ENCODE measurements at places on chromosomes 7 and 10. TPM values are rescaled to one million over a fixed set of nuclear protein-coding genes. Genes with fewer than 3 reads are reported as not detected.

The ARID5B gene
- total RNA-seq, result 56.7 TPM

The AGAP6 gene
- total RNA-seq, result 17.1 TPM

The GLI3 gene
- not detected for total RNA-seq

The NPC1L1 gene
- not detected for total RNA-seq

The HOXA7 gene
- total RNA-seq, result 1.2 TPM

The RNF32 gene
- total RNA-seq, result 3.6 TPM

The HECW1 gene
- total RNA-seq, result 2.0 TPM

The TMEM184A gene
- not detected for total RNA-seq

The RBAK gene
- total RNA-seq, result 16.0 TPM

The PNLIPRP1 gene
- total RNA-seq, result not detected

The UNC5B gene
- not detected for total RNA-seq

The VAX1 gene
- not detected for total RNA-seq

The CDHR1 gene
- total RNA-seq, result not detected

The MSMB gene
- not detected for total RNA-seq

The KAT6B gene
- total RNA-seq, result 31.4 TPM

The TMEM130 gene
- 0.57 TPM for total RNA-seq

The WNT2 gene
- total RNA-seq, result not detected

The LRRC17 gene
- not detected for total RNA-seq

The NUP205 gene
- total RNA-seq, result 132 TPM

The KCNIP2 gene
- 4.3 TPM for total RNA-seq

The CNPY1 gene
- total RNA-seq, result not detected

The CCL24 gene
- total RNA-seq, result not detected

The OR2A12 gene
- not detected for total RNA-seq

The WEE2 gene
- total RNA-seq, result not detected

The GHRHR gene
- not detected for total RNA-seq

The JCAD gene
- total RNA-seq, result not detected

The ANK3 gene
- total RNA-seq, result 0.94 TPM

The FAM13C gene
- total RNA-seq, result not detected

The SPDYE1 gene
- total RNA-seq, result not detected

The LIPF gene
- total RNA-seq, result not detected

The STEAP1 gene
- not detected for total RNA-seq

All from OCI-LY7 (cell line).